ENCODE measurements at places on chromosomes 3 and 15. TPM values are rescaled to one million over a fixed set of nuclear protein-coding genes. Genes with fewer than 3 reads are reported as not detected.

IL17RC gene
- 20.1 TPM for total RNA-seq

DNA sequence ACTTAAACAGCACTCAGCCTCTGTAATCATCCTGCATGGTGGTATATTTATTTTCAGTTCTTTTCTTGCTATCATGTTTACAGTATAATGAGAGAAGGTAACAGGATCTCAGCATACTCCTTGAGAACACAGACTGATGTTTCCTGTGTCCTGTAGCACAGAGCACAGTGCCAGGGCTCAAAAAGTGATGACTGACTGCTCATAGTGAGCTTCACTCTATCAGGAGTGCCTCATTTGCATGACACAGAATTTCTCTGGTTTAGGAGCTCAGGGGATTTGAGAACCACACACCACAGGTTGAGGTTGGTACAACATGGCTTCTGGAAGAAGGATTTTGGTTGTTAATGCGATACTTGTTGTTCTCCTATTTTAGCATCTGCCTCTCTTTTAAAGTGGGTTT is 68.5 kb upstream of the SLC2A2 start:
- DNase-seq: no peak

- no peak for DNase-seq
Measured at GRCh38 chr3:136277115-136277514, 27.0 kb downstream of the PCCB start.

DNA sequence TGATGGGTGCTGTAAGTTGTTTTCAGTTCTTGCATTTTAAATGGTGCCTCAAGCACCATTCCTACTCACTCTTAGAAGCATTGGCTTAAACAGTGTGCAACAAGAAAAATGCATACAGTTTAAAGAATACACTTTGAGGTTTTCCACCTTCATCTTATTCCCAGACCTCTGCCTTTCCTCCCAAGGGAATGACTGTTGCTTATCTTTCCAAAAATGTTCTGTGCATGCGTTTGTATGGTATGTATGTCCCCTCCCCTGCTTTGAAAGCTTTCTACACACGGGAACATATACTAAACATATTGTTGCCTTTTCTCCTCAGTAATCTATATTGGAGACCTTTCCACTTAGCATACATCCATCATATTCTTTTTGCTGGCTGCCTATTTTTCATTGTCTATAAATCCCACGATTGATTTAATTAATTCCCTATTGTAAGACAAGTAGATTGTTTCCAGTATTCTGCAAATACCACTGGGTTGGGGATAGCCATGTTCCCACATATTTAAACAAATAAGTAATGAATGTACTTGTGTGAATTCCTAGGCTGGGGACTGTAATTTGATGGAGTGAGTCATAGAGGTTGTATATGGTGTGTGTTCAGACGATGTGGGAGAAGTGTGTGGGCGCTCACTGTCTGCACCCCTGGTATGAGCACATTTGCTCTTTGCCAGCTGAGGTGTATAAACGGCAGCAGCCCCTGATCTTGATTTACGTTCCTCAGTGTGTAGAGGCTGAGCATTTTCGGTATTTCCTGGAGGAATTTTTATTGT is 5.8 kb downstream of the TRAK1 start:
- no peak for DNase-seq
